ENCODE measurements at places on chromosomes 12 and 14.

GRCh38 chr12:132631666-132632065, 13.1 kb downstream of the P2RX2 start:
- DNase-seq: no peak

GRCh38 chr12:98296462-98297079, 218.8 kb upstream of the TMPO start:
- no peak for DNase-seq

DNA sequence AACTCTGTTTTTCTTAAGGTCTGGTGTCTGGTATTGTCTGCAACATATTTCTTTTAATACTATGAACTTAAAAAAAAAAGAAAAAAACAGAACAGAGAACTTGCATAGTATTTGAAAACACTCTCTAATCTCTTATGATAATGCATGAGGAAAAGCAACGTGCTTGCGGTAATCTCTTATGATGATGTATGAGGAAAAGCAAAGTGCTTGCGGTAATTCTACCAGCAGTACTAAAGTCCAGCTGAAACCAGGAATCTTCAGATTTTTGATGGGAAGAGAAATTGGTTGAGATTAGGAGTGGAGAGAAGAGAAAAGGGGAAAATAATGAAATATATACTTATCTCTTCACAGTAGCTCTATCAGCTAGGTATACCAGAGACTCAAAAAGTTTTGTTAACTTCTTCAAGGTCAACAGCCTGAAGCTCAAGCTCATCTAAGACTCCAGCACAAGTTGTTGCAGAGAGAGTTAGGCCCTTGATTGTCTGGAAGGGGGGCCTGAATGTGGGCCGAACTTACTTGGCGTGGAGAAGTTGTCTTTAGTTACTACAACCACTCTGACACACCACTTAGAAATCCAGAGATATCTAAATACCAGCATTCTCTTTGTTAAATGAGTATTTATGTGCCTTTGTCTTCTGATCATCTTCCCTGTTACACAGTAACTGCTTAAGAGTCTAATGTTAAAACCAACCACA, 240.4 kb downstream of the PRKD1 start:
- no peak for DNase-seq

DNA sequence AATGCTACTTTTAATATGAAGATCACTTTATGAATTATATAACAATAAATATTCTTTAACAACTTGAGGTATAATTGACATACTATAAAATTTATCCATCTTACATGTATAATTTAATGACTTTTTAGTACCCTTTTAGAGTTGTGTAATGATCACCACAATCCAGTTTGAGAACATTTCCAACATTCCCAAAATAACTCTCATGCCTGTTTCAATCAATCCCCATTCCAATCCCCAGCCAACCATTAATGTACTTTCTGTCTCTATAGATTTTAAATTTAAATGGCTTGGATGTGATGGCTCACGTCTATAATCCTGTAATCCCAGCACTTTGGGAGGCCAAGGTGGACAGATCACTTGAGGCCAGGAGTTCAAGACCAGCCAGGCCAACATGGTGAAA, 23.5 kb upstream of the FRMD6 start:
- no peak for DNase-seq

GRCh38 chr14:81066672-81067071, 111.3 kb downstream of the TSHR start:
- DNase-seq: no peak

- peak; percentile 20 for DNase-seq
These were observed 39.8 kb downstream of the BAZ2A start for GRCh38 chr12:56590237-56590830.

GRCh38 chr14:62631176-62631575, 414.1 kb downstream of the KCNH5 start:
- DNase-seq: no peak

- no peak for DNase-seq
These were observed 42.3 kb downstream of the CPM start for GRCh38 chr12:68890701-68891113.

DNA sequence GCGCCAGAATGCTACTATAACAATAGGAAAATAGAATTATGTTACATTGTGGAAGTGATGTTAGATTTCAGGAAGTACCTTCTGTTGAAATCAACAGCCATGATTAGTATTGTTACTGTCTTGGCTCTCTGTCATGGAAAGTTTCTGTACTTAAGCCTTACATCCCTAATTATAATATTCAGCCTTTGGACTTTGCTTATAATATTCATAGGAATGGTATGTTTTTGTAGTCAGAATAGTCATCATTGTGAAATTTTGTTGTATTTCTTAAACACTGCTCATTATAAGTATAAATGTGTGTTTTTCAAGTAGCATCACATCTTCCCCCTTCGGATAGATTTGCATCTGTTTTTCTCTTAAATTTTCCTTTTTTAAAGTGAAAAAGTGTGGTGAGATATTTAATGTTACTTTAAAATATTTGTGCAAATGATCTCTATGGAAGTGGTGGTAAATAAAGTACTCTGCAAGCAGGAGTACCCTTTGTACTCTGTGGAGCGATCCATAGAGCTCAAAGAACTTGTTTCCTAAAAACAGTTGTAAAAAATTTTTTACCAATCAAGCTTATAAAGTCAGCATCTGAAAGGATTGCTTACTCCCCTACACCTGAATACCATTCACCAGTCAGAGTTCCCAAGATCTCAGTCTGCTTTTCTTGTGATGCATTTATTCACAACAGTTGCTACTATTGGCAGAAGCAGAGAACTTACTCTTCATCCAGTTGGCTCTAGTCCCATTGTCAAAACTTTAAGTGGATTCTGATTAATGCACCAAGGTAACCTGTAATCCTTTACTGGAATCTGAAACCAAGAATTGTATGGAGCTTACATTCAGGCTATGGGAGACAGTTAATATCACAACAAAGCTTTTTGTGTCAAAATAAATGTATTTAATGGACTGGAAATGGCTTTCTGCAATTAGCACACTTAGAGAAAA, 87.8 kb downstream of the RIC8B start:
- no peak for DNase-seq

DNA sequence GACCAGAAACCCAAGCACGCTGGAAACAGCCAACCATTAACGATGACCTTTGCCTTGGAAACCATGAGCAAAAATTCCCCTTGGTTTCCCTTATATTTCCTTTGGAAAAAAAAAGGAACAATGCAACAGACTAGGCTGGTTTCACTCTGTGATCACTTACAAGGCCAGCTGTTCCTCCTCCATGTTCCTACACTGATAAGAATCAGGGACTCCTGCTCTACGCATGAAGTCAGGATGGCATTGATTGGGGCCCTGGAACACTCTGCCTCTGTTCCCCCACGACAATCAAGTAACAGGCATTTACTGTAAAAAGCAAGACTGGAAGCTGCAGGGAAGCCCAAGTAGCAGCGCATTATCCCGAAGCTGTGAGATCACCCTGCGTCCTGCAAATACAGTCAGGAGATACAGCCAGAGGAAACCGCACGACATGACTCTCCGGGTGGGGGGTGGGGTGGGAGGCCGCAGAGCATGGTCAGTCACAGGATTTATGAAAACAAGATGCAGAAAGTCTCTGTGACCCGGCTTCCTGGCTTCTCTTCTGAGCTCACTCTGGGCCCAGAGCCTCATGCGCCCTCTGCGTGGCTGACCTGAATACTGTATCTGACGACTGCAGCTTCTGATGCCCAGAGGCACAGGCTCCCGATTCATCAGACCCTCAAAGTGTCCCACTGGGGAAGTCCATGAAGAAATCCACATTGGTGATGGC, 31.1 kb downstream of the SSH1 start:
- no peak for DNase-seq

GRCh38 chr14:37643701-37644100, 48.3 kb downstream of the TTC6 start:
- no peak for DNase-seq

All from Panc1 (cell line).